ENCODE measurements at places on chromosomes 16 and 17. TPM values are rescaled to one million over a fixed set of nuclear protein-coding genes. Genes with fewer than 3 reads are reported as not detected.
A peak's percentile ranks its signal among the peaks of the same experiment; 100 is the strongest.

UTP18 gene
- total RNA-seq = 52.4 TPM

DNA sequence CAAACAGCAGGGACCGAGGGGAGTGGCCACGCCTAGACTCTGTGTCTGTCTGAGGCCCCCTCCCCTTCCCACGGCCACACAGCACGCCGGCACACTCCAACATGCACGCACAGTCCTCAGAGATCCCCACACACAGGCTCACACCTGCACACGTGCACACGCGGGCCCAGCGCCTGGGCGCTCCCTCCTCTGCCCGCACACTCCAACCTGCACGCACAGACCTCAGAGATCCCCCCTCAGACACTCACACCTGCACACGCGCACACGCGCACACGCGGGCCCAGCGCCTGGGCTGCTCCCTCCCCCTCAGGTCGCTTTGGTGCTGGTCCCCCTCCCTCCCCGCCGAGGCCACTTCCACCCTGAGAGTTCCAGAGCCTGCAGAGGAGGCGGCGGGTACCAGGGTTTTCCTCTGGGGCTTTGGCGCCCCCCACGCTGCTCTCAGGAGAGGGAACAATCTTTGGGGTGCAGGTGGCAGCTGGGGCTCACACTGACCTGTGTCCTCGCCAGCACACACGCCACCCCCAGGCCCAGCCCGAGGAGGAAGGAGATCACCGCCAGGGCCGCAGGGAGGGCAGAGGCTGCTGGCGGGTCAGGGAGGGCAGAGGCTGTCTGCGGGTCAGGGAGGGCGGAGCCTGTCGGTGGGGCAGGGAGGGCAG, 1.6 kb downstream of the CD7 start:
- no peak overlapping the region for H3K4me3 ChIP-seq
- peaks cover 5% of the 10 kb centered on the region for H3K27me3 ChIP-seq
- DNase-seq = no peak
- H3K27ac ChIP-seq = no peak overlapping the region
- peaks cover 7% of the 10 kb centered on the region for H3K4me1 ChIP-seq
- H3K36me3 ChIP-seq = no peaks in the 10 kb centered on the region

DNA sequence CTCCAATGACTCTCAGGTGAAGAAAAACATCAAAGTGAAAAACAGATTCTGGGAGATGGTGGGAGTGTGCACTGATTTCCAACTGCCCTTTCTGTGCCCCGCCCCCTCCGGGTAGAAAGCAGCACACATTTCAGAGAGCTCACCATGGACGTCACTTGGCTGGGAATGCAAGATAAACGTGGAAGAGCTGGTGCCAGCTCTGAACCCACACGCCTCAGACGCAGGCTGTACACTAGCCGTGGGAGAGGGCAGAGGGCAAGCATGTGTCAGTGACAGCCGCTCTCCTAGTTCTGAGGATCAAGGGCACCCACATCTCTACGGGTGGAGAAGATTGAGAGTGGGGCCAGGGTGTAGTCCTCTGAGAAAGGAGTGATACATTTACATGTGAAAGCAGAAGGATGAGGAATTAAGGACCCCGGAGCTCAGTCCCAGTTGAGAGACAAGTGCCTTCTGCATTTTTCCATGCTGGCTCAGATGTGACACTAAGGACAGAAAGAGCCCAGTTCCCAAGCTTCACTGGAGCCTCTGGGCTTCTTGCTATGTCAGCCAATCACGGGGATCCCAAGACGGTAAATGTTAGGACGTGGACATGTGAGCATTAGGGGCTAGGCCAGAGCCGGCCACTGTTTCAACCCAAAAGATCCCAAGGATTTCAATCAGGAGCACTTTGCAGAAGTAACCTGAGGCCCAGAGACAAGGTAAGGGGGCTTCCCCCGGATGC, 101.3 kb downstream of the ZFHX3 start:
- peaks cover 39% of the 10 kb centered on the region for H3K36me3 ChIP-seq
- peaks cover 59% of the 10 kb centered on the region for H3K4me1 ChIP-seq
- no peak overlapping the region for H3K27ac ChIP-seq
- DNase-seq = no peak

KCNJ18 gene
- total RNA-seq = not detected

DNA sequence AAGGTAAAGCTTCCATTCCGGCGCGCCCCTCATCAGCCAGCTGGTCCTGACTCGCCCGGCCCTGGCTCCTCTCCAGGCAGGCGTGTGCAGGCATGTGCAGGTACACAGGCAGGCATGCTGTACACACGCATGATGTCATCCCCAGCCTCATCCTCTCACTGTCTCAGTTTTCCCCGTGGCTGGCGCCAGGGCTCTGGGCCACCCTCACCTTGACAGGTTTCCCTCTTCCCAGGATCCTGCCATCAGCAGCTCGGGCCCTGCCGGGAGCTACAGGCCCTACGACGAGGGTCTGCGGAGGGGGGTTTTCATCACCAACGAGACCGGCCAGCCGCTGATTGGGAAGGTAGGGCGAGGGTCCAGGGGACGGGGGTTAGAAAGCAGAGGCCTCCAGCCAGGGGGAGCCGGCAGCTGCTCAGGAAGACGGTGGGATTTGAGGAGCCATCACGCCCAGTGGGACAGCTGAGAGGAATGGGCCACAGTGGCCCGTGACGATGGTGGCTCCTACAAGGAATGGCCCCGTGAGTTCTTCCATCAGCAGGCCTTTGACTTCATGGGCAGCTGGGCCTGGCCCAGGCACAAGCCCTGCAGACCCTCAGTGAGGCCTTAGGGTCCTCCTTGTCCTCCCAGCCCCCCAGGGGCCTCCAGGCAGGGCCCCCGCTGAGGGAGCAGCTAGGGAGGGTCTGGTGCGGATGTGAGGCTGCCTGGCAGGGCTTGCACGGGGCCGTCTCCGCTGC, 8.5 kb downstream of the GAA start:
- H3K4me1 ChIP-seq = peaks cover 4% of the 10 kb centered on the region
- no peaks in the 10 kb centered on the region for H3K36me3 ChIP-seq
- no peak overlapping the region for H3K4me3 ChIP-seq
- DNase-seq = no peak
- no peaks in the 10 kb centered on the region for H3K27me3 ChIP-seq
- H3K27ac ChIP-seq = no peak overlapping the region

SLC52A1 gene
- total RNA-seq = not detected

ZNF276 gene
- total RNA-seq = 31.6 TPM

ETV4 gene
- total RNA-seq = 55.0 TPM

- H3K4me3 ChIP-seq = no peak overlapping the region
- no peak for DNase-seq
- peaks cover 8% of the 10 kb centered on the region for H3K4me1 ChIP-seq
- no peaks in the 10 kb centered on the region for H3K27me3 ChIP-seq
- peaks cover 8% of the 10 kb centered on the region for H3K36me3 ChIP-seq
- H3K27ac ChIP-seq = no peak overlapping the region
Observed at GRCh38 chr16:89120281-89120680, 26.6 kb downstream of the ACSF3 start.

- H3K36me3 ChIP-seq = no peaks in the 10 kb centered on the region
- H3K4me3 ChIP-seq = no peak overlapping the region
- peaks cover 12% of the 10 kb centered on the region for H3K4me1 ChIP-seq
- H3K27ac ChIP-seq = no peak overlapping the region
- DNase-seq = no peak
Observed at GRCh38 chr17:68437979-68438822, 19.1 kb downstream of the WIPI1 start.

GRCh38 chr17:82598256-82599119, 49.8 kb downstream of the WDR45B start:
- no peak overlapping the region for H3K27ac ChIP-seq
- peaks cover 16% of the 10 kb centered on the region for H3K36me3 ChIP-seq
- H3K27me3 ChIP-seq = no peaks in the 10 kb centered on the region
- DNase-seq = no peak

SALL1 gene
- 85.7 TPM for total RNA-seq

GRCh38 chr16:86809458-86809955, 231.2 kb downstream of the FOXL1 start:
- H3K27ac ChIP-seq = no peak overlapping the region
- no peak overlapping the region for H3K4me3 ChIP-seq
- H3K27me3 ChIP-seq = peaks cover 8% of the 10 kb centered on the region
- peaks cover 22% of the 10 kb centered on the region for H3K4me1 ChIP-seq

SOX8 gene
- 19.8 TPM for total RNA-seq

LRRC37A gene
- 2.9 TPM for total RNA-seq

GRCh38 chr17:6140188-6140587, 70.0 kb downstream of the WSCD1 start:
- H3K27me3 ChIP-seq = no peaks in the 10 kb centered on the region
- peaks cover 14% of the 10 kb centered on the region for H3K4me1 ChIP-seq
- H3K36me3 ChIP-seq = no peaks in the 10 kb centered on the region
- peak overlapping the region; percentile 7 for H3K27ac ChIP-seq

GRCh38 chr17:7586673-7587419, 3.0 kb downstream of the SOX15 start:
- no peak overlapping the region for H3K27ac ChIP-seq
- peaks cover 13% of the 10 kb centered on the region for H3K36me3 ChIP-seq
- peaks cover 30% of the 10 kb centered on the region for H3K4me1 ChIP-seq
- H3K4me3 ChIP-seq = peak overlapping the region; percentile 73
